M059J (cell line): ENCODE measurements at places on chromosomes 3 and 15. TPM values are rescaled to one million over a fixed set of nuclear protein-coding genes. Genes with fewer than 3 reads are reported as not detected.

GRCh38 chr15:39820050-39820602 is 37.5 kb upstream of the FSIP1 start:
- no peak for DNase-seq

SLC9C1 gene
- total RNA-seq, result not detected in 2 replicates

DNA sequence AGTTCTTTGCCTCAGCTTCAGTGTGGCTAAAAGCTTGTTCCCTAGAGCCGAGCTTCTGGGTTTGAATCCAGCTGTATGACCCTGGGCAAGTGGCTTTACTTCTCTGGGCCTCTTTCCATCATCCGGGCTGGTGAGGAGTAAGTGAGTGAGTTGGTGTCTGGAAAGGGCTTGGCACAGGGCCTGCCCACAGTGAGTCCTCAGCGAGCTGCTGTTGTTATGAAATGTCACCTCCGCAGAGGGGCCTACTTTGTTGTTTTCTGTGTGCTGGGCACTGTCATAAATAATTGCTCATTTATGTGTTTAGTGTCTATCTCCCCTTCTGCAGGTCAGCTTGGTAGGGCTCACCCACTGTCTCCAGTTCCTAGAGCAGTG is 31.7 kb downstream of the SLC6A6 start:
- peak; percentile 77 for DNase-seq

DNA sequence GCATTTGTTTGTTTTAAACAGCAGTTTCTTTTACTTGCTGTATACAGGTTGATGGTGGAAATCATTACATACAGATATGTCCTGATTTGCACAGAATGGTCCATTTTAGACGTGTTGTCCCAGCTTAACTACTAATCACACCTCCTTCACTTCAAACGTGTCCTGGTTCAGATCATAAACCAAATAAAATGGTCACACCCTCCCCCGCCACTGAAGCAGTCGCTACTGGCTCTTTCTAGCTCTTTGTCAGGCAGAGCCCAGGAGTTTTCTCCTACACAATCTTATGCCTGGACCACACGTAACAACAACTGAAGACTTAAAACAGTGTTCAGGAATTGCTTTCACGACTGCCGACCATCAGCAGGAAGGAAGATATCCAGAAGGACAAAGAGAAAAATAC is 73.6 kb downstream of the MESD start:
- no peak for DNase-seq

GRCh38 chr15:51117270-51117669 is 22.6 kb upstream of the TNFAIP8L3 start:
- peak; percentile 69 for DNase-seq

DNA sequence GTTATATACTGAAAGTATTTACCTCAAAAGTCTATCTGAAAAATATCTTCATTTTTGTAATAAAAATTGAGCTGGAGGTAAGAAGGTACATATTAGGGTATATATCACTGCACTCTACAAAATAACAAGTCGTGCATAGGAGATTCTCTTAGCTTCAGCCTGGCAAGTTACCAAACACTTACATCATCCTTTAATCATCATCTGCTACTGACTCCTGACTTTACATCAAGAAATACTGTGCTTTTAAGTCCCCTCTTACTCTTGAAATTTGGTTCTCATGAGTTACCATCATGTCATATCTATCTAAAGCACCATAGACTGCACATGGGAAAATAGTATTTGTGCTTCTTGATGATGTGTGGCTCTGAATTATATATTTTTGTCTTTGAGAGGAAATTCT is 50.8 kb downstream of the LYSMD4 start:
- DNase-seq, result peak; percentile 77

- peak; percentile 89 for DNase-seq
These were observed 45.0 kb downstream of the CCR1 start for GRCh38 chr3:46162975-46163555.

DNA sequence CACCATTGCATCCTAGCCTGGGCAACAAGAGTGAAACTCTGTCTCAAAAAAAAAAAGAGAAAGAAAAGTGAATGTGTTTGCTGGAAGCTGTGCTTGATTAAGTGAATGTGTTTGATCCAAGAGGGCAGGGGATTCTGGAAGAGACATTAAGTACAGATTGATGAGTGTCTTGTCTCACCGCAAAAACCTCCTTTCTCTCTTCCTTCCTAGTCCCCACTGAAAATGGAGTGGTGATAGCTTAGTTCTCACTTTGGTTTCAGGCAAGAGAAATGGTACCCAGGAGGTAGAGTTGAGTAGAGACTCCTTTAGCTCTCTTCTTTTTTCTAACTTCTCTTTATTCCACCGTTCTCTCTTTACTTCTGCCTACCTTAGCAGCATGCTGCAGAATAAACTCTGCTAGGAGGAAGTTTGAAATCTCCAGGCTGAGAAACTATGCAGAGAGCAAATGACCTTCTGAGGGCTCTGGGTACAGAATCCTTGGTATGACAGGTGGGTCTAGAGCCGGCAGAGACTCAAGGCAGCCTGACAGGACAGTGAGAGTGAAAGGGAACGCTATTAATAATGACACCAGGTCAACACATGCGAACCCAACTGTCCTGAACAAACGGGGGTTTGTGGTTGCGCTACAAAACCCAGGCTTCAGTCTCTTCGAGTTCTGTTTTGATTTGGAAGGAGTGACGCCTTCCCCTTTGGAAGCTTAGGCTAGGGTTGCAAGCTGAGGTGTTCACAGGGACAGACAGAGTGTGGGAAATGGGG is 74.9 kb downstream of the SMAD3 start:
- no peak for DNase-seq

GOLGA8J gene
- total RNA-seq, result 0.34 TPM in 1 of 2 replicates, not detected in the other

STXBP5L gene
- 0.07 TPM in 1 of 2 replicates, not detected in the other for total RNA-seq

DNA sequence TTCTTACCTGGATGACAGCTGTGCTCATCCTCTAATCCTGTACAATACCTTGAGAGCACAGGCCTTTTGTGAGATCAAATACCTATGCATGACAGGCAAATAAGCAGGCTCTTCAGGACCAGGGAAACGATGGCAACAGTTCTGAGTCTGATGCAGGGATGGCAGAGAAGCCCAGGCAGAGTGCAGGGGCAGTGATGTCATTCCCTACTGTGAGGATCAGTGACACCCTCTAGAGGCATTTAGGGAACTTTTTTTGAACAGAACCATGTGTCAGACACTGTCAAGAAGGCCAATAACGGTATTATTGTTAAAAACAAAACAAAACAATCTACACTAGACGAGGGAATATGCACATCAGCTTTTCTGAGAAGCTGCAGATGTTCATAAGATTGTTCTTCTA is 314.8 kb upstream of the CTDSPL start:
- DNase-seq, result peak; percentile 11

GRCh38 chr15:39585389-39585841 is 4.5 kb downstream of the THBS1 start:
- peak; percentile 71 for DNase-seq

RTP4 gene
- 38.1 and 42.8 TPM in 2 replicates for total RNA-seq

LDHAL6B gene
- total RNA-seq, result not detected in 2 replicates

- DNase-seq, result no peak
These were observed 16.5 kb downstream of the ST6GAL1 start for GRCh38 chr3:186946756-186947375.

ANKRD63 gene
- total RNA-seq, result not detected in 2 replicates

- no peak for DNase-seq
These were observed 289.6 kb downstream of the EFHB start for GRCh38 chr3:19644405-19644804.

GHSR gene
- not detected in 2 replicates for total RNA-seq

- DNase-seq, result peak; percentile 32
These were observed 2.3 kb downstream of the MELTF start for GRCh38 chr3:197027151-197027895.

- DNase-seq, result peak; percentile 7
These were observed 73.7 kb upstream of the WDR72 start for GRCh38 chr15:53833134-53833624.

- DNase-seq, result no peak
These were observed 118.3 kb downstream of the GALK2 start for GRCh38 chr15:49288391-49288790.

GOLGA6A gene
- not detected in 2 replicates for total RNA-seq

IL16 gene
- total RNA-seq, result not detected in 2 replicates

DNA sequence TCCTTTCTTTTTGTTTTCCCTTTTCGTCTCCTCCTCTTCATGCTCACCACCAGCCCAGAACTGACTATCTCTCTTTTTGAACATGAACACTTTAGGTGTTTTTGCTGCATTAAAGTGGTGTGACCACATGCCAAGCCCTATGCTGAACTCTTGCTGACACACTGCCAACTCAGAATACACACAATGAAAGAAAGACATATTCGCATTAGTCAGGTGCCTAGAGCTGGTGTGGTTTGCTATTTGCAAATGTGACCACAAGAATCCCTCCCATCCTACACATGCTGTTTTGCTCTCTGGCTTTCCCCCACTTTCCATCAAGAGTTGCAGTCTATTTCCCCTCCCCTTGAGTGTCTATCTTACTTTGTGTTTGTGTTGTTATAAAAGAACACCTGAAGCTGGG is 967.8 kb upstream of the CFAP20DC start:
- DNase-seq, result peak; percentile 86

DNA sequence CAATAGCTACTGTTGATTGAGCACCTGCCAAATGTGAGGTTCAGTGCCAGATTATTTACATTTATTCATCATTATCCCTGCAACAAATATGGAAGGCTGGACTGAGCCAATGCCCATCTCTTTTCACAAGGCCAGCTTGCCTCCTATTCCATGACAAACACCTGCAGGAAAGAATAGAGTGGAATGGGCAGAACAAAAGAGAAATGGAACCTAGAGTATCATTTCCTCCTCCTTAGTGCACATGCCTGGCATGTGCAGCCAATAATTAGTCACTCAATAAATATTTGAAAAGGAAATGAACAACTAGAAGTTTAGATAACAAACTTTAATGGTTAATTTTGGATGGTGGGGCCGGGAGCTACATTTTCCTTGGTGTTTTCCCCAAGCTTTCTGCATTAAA is 61.4 kb upstream of the MYRIP start:
- DNase-seq, result no peak

DNA sequence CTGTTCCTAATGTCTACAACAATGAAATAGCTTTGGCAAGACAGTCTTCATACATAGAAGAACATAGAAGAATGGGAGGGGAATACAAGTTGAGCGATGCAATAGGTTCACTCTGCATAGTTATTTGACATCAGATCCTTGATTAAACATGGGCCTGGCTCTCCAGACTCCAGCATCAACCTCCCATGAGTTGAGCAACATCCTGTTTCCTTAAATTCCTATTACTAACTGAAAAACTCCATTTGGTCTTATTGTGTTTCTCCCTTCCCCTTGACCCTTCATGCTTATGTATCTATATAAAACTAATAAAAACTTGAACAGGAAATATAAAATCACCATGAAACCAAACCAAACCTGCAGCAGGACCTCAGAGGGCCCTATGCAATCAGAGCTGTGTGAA is 304.5 kb upstream of the SATB1 start:
- DNase-seq, result no peak

DNA sequence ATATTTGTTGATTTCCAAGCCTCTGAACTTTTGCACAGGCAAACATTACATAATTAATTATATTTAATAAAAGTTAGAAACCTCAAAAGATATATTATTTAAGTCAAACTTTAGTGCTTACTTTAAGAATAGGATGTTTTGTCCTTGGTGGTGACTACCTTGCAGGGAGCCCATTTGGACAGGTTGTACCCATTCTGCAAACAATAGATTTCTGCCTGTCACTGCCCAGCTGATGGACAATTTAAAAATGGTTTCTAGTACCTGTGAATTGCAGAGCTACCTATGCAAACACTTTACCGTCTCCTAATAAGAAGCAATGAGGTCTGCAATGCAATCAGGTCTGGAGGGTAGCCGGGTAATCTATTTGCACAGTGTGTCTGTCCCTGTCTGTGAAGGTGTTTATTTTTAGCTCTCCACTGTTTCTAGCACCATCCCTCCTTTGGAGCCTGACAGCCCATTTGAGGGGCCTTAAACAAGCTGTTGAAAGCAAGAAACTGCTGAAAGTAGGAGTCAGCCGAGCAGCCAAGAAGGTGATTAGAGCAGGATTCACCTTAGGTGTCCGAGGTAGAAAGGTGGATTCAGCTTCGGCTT is 556.2 kb upstream of the CFAP20DC start:
- no peak for DNase-seq

- DNase-seq, result no peak
These were observed 1092.9 kb downstream of the IGSF11 start for GRCh38 chr3:117941756-117942155.

- DNase-seq, result no peak
These were observed 43.3 kb upstream of the SLCO2A1 start for GRCh38 chr3:134072881-134073582.

- peak; percentile 82 for DNase-seq
These were observed 306.5 kb downstream of the RPLP1 start for GRCh38 chr15:69758810-69759790.

TM4SF18 gene
- total RNA-seq, result 19.7 and 25.4 TPM in 2 replicates

DNA sequence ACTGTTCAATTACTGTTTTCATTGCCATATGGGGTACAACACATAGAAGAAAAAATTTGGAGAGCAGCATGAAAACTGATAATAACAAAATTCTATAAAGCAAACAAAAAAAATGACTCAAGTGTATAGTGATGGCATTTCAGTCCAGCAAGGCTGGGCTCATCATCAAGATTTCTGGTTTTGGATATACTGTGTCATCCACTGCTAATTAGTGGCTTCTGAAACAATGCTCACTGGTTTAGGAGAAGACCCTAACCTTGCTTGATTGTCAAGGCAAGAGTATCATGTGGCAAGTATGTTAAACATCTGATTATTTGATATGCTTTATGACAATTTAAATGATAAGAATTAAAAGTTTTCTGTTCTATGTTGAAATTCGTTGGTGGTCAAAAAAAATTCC is 96.9 kb downstream of the RFX7 start:
- no peak for DNase-seq

ECE2 gene
- total RNA-seq, result not detected in 2 replicates

USP13 gene
- total RNA-seq, result 14.3 and 15.6 TPM in 2 replicates

ZBED2 gene
- total RNA-seq, result 0.15 and 0.49 TPM in 2 replicates

GRCh38 chr15:83842281-83842680 is 188.4 kb downstream of the ADAMTSL3 start:
- no peak for DNase-seq

KIF7 gene
- total RNA-seq, result 1.9 and 6.4 TPM in 2 replicates

DNA sequence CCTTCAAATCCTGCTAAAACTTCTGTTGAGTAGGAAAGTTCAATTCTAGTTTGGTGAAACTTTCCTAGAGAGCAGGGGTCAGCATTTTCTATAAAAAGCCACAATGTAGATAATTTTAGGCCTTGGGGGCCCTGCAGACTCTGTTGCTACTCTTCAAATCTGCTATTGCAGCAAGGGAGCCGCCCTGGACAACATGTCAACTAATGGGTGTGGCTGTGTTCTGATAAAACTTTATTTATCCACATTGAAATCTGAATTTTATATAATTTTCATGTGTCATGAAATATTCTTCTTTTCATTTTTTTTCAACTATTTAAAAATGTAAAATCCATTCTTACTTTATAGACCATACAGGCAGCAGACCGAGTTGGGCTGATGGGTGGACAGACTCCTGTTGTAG is 67.4 kb upstream of the SAMMSON start:
- DNase-seq, result no peak

TUSC2 gene
- 23.7 and 25.4 TPM in 2 replicates for total RNA-seq

CEMIP gene
- 2.1 and 4.0 TPM in 2 replicates for total RNA-seq

GRCh38 chr3:194967151-194968117 is 281.8 kb downstream of the FAM43A start:
- no peak for DNase-seq
